WTC11 (cell line): ENCODE measurements at places on chromosomes 2 and 18.
A peak's percentile ranks its signal among the peaks of the same experiment; 100 is the strongest.

GRCh38 chr18:28168725-28169124, 8.2 kb downstream of the CDH2 start:
- DNase-seq: no peak

DNA sequence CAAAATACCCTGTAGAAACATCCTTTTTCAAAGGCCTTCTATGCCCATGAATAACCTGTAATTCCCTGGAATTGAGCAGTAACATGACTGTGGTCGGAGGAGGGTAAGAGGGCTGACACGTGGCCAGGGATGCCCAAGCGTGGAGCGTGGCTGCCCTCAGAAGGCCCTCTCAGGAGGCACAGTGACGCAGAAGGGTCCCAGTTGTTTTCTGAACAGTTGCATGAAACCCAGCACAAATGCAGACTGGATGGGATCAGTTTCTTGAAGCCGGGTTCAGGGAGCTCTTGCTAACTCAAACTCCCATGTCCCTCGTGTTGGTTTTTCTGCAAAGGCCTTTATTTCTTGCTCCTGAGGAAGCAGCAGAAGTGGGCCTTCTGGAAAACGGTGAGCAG, 237.0 kb downstream of the ALPK2 start:
- no peak for DNase-seq

- DNase-seq: no peak
Observed at GRCh38 chr18:22604390-22604985, 186.8 kb upstream of the CTAGE1 start.

- peak; percentile 64 for DNase-seq
Observed at GRCh38 chr2:176555781-176556180, 286.5 kb downstream of the MTX2 start.

GRCh38 chr2:97707362-97708047, 5.9 kb upstream of the ZAP70 start:
- DNase-seq: no peak

DNA sequence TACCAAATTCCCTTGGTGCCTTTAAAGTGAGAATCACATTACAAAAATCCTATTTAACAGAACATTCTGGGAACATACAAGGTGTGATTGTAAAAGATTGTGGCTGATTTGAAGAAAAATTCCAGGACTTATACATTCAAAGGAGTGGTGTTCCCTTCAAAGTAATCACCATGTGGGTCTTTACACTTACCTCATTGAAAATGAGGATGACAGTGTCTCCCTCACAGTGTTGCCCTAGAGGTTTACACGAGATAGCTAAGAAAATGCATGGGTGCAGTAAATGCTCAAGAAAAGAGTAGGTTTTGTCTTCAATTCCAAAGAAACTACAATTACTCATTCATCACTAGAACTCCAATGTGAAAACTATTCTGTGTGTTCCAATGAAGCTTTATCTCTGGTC, 331.5 kb downstream of the SLC4A3 start:
- no peak for DNase-seq

- DNase-seq: no peak
Observed at GRCh38 chr2:39128919-39129391, 8.1 kb upstream of the SOS1 start.

GRCh38 chr2:67790622-67791021, 272.2 kb downstream of the C1D start:
- DNase-seq: no peak

DNA sequence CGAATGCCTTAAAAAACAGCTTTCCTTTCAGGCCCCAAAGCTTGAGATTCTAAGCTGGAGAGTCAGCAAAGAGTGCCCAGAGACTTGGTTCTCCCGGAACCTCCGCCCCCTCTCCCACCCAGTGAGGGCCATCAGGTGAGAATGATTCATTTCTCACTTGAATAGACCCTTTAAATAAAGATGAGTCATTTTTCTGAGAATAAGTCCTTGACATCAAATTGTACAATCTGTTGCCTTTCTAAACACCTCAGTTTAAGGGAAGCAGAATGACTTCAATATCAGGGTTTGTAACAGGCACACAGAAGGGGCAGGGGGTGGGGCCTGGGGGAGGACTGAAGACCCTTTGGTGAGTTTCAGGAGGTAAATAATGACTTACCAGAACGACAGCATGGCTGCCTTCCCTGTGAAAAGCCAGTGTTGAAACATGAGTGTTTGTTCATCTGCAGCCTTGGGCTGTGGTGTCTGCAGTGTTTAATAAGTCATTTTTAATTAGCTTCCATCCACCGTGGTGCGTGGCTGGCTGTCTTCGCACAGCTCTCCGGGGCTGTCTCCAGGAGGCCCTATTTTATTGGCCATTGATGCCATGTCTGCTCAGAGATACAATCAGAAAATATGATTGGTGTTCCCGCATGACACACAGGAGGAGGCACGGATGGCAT, 134.9 kb upstream of the ZNF236 start:
- DNase-seq: no peak

- DNase-seq: no peak
Observed at GRCh38 chr2:127392133-127392827, 4.5 kb upstream of the MAP3K2 start.

DNA sequence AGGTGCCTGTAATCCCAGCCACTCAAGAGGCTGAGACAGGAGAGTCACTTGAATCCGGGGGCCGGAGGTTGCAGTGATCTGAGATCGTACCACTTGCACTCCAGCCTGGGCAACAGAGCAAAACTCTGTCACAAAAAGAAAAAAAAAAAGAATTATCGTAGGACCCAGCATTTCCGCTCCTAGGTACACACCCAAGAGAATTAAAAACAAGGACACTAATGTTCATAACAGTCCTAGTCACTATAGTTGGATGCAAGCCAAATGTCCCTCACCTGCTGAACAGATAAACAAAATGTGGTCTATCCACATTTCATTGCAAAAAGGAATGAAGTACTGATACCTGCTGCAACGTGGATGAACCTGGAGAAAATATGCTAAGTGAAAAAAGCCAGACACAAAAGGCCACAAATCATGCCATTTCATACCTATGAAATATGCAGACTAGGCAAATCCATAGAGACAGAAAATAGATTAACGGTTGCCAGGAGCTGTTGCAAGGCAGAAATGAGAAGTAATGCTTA, 21.2 kb downstream of the ADRA2B start:
- DNase-seq: no peak

DNA sequence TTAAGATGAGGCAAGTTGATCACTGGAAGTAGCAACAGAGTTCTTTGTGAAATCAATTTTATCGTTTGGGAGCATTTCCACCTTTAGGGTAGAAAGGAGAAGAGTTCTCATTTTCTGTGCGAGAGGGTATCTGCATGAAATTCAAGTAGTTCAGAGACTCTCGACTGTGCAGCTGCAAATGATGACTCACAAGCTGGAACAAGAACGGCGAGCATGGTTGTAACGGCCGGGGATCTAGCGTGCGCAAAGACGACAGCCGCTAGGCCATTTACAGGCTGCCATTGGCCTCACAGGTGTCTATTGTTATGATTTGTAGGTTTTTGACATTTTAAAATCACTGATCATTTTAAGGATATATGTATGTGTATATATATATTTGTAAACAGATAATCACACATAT, 5.2 kb downstream of the KLHL29 start:
- no peak for DNase-seq

DNA sequence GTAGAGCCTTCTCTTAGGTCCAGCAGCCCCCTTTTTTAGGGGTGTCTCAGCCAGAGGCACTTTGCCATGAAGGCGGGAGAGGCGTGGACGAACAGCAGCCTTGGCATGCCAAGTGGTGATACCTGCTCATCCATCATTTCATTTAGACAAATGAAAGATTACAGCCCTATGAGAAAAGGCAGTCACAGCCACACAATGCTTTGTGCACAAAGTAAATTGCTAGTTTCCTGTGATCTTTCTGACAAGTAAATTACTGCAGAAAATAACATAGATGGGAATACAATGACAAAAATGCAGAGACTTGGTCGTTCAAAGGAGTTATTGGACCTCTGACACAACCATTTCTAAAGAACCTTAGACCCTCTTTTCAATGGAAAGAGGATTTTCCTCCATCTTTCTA, 94.9 kb downstream of the RND3 start:
- no peak for DNase-seq

- no peak for DNase-seq
Observed at GRCh38 chr18:60090170-60090569, 190.4 kb downstream of the PMAIP1 start.

DNA sequence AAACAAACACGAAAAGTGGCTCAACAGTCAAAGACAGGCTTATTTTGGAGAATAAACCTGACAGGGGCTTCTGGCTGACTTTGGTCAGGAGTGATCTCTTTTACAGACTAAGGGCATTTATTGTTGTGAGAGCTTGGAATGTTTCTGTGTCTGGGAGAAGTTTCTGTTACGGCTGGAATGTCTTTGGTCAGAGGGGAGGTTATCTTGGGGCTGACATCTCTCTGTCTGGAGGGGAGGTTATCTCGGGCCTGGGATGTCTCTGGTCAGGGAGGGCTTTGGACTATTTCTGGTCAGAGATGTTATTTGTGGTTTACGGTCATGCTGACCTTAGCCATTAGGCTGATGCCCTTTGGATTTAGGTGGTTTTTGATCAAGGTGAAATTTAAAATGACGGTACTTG, 345.5 kb upstream of the FSIP2 start:
- no peak for DNase-seq

GRCh38 chr2:232488097-232488711, 570 bp upstream of the ECEL1 start:
- DNase-seq: peak; percentile 61
